Non-pigmented ciliary epithelial cell (primary cell): ENCODE measurements at places on chromosomes 11 and 22.

- no peak for DNase-seq
Observed at GRCh38 chr22:28015046-28015425, 96.0 kb upstream of the PITPNB start.

DNA sequence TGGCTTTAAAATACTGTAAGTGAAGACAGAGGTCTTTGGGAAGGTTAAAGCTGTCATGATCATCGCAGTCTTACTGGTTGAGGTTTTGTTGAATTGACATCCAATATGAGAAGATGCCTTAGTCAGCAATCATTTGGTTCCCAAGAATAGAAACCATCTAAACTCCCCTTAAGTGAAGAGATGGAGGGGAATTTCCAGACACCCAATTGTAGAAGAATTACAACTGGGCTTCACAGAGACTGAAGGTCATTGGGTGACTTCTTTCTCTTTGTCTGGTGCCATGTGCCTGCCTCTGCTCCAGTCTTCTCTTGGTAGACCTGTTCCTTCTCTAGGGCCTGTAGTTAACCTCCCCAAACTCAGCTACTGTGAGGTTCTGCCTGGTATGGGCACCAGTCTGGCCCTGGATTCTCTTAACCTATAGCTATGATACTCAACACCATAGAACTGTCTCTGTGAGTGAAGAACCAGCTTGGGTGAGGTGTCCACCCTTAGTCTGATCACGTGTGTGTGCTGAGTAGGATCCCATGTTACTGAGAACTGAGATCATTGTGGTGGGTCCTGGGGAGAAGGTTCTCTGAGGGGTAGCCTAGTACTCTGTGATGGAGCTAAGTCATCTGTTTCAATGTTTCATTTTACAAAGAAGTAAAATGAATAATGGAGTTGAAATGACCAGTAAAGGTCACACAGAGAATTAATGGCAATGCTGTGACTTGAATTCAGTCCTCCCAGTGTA is 182.5 kb downstream of the CSNK2A3 start:
- DNase-seq: no peak

- DNase-seq: no peak
Observed at GRCh38 chr22:44192098-44192815, 11.5 kb downstream of the PARVG start.

- no peak for DNase-seq
Observed at GRCh38 chr22:48605856-48606481, 1221.7 kb downstream of the BRD1 start.
